ENCODE measurements at places on chromosomes 4 and X.
A peak's percentile ranks its signal among the peaks of the same experiment; 100 is the strongest.

DNA sequence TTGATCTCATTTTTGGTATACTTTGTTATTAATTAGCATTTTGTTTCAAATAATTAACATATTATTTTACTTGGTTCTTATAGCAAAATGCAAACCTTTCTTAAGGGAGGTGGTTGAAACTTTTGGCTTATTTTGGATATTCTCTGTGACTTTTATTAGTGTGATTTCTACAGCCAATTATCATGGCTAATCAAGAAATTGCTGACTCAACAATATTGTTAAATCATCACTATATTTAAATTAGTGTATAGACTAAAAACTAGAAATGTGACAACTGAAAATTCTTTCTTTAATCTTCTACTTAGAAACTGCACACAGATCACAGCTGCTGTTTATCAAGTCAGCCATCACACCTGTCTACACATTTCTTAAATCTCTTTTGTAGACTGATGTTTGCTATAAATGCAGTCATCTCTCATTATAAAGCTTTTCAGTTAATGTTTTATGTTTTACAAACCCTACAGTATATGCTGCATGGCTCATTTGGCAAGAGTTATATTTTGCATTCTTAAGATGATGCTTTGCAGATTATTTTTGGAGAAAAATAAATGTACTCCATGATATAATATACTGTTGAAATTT, 389.8 kb upstream of the PCDH10 start:
- DNase-seq, result no peak

- DNase-seq, result no peak
These were observed 67.4 kb downstream of the TNIP2 start for GRCh38 chr4:2688697-2689096.

GRCh38 chrX:123728554-123728953, 4.3 kb downstream of the THOC2 start:
- DNase-seq, result no peak

DNA sequence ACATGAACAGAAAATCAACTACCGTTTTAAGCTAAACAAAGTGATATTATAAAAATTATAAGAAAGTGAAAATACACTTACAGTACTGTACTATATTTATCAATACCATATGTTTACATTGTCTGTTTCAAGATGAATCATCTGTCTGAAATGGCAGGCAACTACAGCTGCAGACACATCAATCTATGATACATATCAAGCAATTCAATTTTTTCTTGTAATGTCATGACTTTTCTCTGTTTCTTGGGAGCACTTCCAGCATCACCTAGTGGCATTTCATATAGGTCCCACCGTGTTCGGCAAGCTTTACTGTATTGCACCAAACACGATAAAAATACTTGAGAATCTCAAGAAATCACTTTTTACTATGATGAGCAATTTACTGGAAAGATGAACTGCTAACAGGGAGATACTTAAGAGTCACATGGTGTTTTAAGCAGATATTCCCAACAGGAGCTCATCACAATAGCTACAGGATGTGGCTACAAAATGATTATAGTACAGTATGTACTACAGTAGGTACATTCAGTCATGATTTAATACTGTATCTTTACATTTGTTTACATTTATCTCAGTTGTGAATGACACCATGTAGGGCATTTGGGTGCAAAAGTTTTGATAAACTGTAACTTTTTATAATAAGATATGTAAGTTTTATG, 207.4 kb downstream of the ADAM29 start:
- peak; percentile 11 for DNase-seq

GRCh38 chrX:124605511-124605910, 259.1 kb downstream of the SH2D1A start:
- DNase-seq, result peak; percentile 61

DNA sequence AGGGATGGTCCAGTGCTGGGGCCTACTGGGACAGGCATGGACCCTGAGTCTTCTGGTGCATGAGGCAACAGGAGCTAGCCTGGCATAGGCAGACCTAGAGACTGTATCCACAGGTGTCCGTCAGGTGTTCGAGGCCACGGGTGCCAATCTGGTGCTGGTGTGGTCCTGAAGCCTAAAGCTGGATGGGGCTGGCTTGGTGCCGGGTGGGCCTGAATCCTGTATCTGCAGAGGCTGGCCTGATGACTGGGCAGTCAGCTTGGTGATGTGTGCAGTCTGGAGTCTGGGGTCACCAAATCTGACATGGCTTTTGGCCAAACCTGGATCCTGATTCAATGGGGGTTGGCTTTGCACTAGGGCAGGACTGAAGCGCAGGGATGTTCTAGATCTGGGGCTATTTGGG, 269.8 kb upstream of the GRIA3 start:
- DNase-seq, result no peak

- no peak for DNase-seq
These were observed 533.0 kb downstream of the BCOR start for GRCh38 chrX:39564751-39565150.

DNA sequence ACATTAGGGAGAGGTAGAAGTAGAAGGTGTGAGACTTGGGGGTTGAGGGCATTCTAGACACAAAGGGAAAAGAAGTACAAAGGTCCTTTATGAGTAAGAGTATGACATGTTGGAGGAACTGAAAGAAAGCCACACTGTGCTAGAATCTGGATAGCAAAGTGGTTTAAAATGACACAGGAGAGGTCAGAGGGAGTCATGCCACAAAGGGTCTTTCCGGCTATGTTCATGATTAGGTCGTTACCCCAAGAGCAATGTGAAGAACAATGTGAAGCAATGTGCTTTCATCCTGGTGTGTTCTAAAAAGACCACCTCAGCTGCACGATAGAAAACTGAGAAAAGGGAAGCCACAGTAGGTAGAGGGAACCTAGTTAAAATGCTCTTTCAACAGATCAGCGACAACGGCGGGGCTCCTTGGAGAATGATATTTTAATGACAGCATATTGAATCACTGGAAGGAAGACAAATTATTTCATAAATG, 29.2 kb downstream of the SMIM14 start:
- no peak for DNase-seq
